Stimulated activated effector memory CD8-positive, alpha-beta T cell treated with anti-CD3 and anti-CD28 coated beads, Interleukin-12 subunit alpha, Interleukin-12 subunit beta, amount 100 ng/mL, for 72 hours (primary cell): ENCODE measurements at places on chromosomes 2 and 18.

GRCh38 chr18:48546396-48546795 is 7.6 kb downstream of the CTIF start:
- no peak for DNase-seq

- no peak for DNase-seq
These were observed 88.2 kb downstream of the GFPT1 start for GRCh38 chr2:69298862-69299261.

DNA sequence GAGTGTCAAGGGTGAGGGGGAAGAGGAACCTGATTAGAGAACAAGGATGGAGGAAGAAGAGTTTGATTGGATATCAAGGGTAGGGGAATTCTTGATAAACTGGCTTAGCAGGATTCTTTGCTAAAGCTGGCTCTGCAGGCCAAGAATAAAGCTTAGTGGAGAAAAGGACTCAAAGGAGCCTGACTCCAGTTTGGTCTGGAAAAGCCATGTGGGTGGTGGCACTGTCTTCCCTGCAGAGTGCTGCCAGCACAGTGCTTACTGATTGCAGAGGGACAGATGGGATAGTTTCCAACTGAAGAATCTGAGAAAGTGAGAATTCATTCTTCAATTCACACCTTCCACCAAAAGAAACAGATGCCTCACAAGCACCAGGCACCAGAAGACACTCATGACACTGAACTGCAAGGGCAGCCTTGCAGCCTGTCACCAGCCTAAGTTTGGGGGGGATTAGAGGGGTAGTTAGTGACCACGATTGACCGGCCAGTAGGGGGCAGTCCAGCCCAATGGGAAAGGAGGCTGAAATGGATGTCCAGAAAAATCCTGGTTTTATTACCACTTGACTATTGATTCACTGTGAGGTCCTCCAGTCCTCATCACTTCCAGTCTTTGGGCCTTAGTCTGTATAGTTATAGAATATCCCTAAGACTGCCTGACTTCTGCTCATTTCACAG is 334.5 kb downstream of the SMAD2 start:
- DNase-seq, result no peak

- DNase-seq, result no peak
These were observed 54.8 kb downstream of the KIAA2012 start for GRCh38 chr2:202127687-202128331.
